Hippocampal formation (tissue), 2 donors: ENCODE measurements at places on chromosomes 3 and 15.

DNA sequence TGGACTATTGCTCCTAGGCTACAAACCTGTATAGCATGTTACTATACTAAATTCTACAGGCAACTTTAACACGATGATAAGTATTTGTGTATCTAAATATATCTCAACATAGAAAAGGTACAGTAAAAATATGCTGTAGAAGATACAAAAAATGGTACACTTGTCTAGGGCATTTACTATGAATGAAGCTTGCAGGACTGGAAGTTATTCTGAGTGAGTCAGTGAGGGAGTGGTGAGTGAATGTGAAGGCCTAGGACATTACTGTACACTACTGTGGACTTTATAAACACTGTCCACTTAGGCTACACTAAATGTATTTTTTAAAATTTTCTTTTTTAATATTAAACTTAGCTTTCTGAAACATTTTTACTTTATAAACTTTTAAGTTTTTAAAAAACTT lies 140.5 kb upstream of the SGO1 start:
- no peak for DNase-seq

GRCh38 chr3:160754371-160754854 lies 1.6 kb upstream of the PPM1L start:
- peak; percentile 75 for DNase-seq

DNA sequence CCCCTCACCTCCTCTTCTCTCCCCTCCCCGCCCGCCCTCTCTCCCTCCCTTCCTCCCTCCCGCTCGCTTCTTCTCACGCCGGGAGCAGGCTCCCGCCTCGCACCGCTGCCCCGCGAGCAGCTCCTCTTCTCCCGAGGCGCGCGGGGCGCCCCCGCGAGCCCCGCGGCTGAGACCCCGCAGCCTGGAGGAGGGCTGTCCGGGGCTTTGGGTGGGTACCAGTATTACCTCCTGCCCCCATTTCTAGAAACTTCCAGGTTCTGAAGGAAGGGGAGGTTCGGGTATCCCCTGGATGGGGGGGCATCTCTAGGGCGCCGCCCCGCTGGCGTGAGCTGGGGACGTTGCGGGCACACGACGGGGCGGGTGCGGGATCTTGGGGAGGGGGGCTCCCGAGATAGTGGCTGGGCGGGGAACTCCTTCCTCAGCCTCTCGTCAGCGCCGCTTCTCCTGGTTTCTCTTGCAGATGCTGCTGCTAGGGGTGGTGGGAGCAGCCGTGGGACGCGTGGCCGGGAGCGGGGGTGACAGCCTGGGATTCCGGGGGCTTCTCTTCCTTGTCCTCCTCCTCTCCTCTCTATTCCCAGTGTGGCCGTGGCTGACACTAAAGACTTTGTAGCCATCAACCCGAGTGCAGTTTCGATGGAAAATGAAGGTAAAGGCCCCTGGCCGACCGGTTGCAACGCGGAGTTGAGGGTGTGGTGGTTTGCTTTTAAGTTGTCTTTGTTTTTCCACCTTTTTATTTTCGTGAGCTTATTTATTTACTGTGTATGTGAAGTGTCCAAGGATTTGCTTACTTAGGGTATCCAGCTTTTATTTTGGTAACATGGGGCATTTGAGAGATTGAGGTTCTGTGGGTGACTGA lies 474 bp downstream of the ATP2C1 start:
- DNase-seq, result peak; percentile 33

DNA sequence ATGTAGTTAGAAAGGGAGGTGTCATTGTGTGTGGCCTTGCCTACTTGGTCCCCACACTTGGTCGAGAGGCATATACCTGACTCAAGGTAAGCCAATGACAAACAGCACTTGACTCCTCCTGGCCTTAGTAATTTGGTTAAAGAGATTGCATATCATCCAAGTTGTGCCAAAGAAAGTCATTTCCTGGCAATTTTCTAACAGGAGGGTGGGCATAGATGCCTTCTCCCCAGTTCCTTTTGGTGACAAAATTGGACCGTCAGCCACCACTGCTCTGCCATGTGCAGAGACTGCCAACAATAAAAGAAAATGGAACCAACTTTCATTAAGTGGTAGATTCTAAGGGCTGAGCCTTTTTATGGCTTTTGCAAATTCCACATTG lies 7.9 kb upstream of the LEKR1 start:
- DNase-seq, result no peak

- peak; percentile 28 for DNase-seq
Measured at GRCh38 chr15:74955796-74956647, 550 bp downstream of the RPP25 start.

GRCh38 chr3:178446059-178446458 lies 90.2 kb upstream of the KCNMB2 start:
- DNase-seq, result no peak

DNA sequence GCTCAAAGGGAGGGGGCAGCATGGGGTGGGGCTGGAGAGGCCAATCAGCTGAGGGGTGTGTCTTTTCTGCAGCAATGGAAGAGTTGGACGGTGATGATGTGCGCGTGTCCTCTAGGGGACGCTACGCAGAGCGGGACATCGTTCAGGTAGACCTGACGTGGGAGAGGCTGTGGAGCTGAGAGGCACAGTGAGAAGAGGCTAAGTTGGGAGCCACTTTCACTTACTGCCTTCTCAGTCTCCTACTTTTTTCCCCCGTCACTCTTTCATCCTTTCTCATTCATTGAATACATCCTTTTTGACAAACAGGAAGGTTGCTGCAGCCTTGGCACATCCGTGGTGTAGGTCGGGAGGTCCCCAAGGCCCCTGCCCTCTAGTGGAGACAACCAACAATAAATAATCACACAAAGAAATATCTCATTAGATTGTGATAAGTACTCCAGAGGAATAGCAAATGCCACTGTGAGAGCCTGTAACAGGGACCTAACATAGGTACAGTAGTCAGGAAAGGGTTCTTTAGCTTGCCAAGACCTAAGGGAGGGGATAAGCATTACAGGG lies 4.4 kb upstream of the BRPF1 start:
- no peak for DNase-seq

- DNase-seq, result peak; percentile 34
Measured at GRCh38 chr15:78177447-78177873, 28.3 kb downstream of the IDH3A start.

DNA sequence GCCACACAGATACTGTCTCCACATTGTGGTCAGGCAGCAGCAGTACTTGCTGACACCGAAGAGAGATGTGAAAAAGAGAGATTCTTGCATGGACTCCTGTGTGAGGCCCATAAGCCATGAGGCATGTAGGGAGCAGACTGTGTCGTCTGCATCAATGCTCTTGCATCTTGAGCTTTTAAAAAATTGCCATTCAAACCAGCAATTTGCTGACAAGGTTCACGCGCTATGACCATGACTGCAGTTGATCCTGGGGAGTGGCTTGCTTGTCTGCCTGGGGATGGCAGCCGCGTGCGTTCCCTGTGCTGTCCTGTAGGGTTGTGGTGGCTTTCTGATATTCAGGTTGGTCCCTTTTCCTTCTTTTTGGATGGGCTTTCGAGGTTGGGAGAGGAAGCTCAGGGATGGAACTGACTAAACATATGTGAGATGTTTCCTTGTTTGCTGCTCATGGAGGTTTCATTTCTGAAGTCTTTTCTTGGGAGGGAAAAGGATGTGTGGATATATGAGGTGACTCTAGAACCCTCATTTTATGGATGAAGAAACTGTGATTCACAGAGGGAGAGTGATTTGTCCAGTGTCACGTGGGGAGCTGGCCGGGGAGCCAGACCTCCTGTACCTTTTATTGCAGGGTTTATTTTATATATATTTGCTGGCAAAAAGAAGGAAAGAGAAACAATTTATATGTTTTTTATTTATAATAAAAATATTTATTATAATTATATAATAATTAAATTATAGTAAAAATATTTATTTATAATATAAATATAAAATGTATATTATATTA lies 48.6 kb downstream of the LPP start:
- no peak for DNase-seq

DNA sequence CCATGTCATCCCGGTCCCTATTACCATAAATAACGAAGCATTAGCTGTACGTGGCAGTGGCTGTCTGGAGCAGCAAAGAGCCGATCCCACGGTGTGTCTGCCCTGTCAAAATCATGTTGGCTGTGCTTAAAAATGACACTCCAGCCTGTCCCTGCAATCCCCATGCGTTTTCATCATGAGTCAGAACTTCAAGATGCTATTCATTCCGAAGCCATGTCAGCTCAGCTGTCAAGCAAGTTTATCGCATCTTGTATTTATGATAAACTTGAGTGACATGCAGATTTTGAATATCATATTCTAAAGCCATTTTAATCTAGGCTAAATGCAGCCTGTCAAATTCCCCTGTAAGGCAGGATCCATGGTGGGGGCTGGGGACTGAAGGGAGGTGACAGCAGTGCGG lies 152.4 kb downstream of the TJP1 start:
- no peak for DNase-seq

DNA sequence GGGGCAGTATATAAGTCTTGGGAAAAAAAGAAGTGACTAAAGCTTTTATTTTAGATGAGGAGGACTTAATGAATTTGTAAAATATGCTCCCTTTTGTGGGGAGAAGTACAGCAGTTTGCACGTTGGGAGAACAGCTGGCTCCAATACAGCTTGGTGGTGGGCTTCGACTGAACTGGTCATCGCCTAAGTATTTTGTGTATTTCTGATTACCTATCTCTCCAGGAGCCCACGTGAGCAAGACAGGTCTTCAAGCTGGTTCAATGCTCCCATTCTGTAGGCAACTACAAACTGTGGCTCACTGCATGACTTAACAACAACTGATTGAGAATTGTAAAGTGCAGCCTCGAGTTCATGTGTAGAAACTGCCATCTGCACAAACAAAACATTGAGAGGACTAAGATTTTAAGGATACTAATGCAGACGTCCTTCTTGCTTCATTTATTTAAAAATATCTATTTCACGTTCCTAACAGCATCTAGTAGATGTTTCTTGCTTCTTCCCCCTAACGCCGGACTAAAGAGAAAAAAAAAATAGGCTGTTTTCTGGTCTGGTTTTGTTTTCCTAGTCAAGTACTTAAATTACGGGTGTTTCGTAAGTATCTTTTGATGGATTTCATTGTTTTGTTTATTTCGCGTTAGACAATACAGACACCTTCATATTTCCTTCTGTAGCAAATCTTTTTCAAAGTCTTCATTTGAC lies 1.4 kb upstream of the GREM1 start:
- DNase-seq, result no peak

DNA sequence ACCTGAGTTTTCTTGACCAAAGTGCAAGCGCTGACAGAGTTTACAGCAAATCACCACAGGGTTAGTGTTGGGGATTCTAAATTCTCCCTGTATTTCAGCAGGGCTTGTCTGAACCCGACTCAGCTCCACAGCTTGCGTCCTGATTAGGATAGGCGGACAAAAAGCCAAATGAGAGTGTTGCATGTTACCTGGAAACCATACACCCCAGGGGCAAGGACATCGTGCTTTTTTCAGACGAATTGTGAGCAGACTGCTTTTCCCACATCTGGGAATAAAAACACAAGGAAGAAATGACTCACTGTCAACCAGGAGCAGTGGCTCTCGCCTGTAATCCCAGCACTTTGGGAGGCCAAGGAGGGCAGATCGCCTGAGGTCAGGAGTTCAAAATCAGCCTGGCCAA lies 3.0 kb downstream of the DZIP1L start:
- DNase-seq, result no peak

- no peak for DNase-seq
Measured at GRCh38 chr15:68056097-68056865, 2.2 kb downstream of the PIAS1 start.

GRCh38 chr3:117628823-117629291 lies 919.3 kb downstream of the TUSC7 start:
- DNase-seq, result peak; percentile 15

GRCh38 chr3:41000471-41000870 lies 198.8 kb upstream of the CTNNB1 start:
- no peak for DNase-seq

GRCh38 chr15:88014454-88015160 lies 241.9 kb downstream of the NTRK3 start:
- DNase-seq, result no peak

DNA sequence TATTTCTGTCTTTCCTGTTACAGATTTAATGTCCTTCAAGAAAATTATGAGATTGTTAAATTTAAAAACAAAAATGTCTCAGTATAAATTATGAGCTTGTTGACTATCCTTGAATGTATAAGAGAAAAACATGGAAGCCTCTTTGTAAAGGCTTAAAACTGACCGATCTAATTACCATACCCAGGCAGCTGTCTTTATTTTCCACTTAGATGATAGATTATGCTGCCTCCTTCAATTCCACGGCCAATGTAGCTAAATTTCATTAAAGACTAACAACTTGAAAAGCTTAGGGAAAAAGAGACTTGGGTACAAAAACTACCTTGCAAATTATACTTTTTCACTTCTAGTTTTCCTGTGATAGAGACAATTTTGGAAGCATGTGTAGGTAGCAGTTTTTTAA lies 88.3 kb downstream of the ATP10A start:
- DNase-seq, result no peak

- peak; percentile 32 for DNase-seq
Measured at GRCh38 chr3:7573330-7573729, 712.4 kb downstream of the GRM7 start.

DNA sequence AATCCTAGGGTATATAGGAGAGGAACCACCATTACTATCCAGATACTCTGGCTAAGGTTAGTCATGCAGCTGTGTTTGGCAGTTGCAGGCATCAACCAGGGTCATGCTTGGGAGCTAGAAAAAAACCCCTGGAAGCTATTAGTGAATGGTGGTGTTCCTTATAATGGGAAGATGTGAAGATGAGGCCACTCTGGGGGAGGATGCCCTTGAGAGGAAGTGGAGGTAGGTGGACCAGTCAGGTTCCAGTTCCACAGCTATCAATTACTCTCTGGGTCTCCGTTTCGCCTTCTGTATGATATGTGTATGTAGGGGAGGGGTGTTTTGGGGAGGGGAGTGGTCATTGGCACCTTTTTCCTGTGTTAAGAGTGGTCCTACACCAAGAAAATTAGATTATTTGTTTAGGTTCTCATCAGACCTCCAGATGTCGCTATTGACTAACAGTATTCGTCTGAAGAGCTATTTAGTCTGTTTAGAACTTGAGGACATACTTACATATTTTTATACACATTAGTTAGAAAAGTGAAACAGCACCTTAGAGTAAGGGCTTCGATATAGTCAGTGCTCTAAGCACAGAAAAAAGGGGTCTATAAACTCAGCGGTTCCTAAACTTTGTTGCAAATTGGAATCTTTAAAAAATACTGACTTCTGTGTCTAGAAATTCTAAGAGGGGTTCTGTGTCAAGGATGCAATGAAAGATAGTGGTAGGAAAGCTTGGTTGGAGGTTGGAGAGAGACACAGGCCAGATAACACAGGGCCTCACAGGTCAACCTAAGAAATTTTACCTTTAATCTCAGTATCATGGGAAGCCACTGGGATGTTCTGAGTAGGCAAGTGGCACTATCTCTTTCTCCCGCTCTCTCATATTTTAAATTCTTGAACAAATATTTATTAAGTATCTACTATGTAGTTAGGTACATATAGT lies 9.1 kb upstream of the HPS3 start:
- peak; percentile 72 for DNase-seq

GRCh38 chr3:181730316-181730715 lies 18.6 kb downstream of the SOX2 start:
- DNase-seq, result no peak

GRCh38 chr3:112460519-112461195 lies 38.6 kb downstream of the BTLA start:
- no peak for DNase-seq

GRCh38 chr15:78370013-78370412 lies 29.9 kb downstream of the CRABP1 start:
- DNase-seq, result no peak

GRCh38 chr15:67510597-67511190 lies 10.2 kb upstream of the C15orf61 start:
- DNase-seq, result no peak
